ENCODE measurements at places on chromosomes 7 and 10.

DNA sequence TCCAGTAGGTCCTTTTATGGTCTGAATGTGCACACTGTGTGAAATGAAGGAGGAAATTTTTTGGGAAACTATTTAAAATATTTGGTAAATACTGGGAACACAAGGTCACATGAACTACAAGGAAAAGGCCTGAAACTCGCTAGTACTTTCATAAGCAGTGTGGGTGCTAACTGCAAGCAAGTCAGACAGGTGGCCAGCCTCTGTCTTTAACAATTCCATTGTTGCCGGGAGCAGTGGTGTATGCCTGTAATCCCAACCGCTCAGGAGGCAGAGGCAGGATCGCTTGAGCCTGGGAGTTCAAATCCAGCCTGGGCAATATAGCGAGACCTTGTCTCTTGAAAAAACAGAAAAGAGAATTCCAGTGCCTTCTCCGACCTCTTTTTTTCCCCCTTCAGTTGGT is 37.5 kb downstream of the SMURF1 start:
- no peak for DNase-seq

- no peak for DNase-seq
Observed at GRCh38 chr10:132563485-132564248, 26.1 kb downstream of the INPP5A start.

- no peak for DNase-seq
Observed at GRCh38 chr10:62990126-62990525, 143.0 kb upstream of the NRBF2 start.

- no peak for DNase-seq
Observed at GRCh38 chr7:53806119-53806518, 736.1 kb upstream of the VSTM2A start.

- DNase-seq, result no peak
Observed at GRCh38 chr7:18361756-18362155, 133.8 kb upstream of the HDAC9 start.

DNA sequence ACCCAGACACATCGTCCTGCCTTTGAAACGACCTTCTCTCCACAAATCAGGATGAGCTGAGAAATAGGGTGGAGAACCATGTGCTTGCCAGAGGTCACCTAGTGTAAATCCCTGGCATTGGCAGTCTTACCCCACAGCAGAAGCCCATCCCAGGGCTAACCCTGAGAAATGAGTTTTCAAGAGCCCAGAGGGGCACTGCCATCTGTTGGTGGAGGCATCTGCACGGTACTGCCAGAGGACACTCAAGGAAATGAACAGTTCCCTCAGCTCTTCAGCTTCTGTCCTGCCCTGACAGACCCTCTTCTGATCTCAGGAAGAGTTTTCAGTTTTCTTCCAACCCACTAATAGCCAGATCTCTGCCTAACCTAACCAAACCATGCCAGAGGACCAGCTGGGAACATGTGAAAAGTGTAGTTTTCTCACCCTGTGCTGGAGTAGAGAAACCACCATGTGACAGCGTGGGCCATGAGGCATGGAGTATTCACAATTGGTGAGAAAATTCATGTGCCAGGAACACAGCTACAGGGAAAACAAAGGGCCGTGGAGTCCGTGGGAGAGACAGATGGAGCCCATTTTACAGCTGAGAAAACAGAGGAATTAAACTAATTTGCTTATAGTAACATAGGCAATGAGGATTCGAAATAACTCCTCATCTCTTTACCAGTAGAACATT is 37.7 kb upstream of the ITPRID1 start:
- DNase-seq, result no peak

- no peak for DNase-seq
Observed at GRCh38 chr7:5635461-5636445, 145.7 kb downstream of the RNF216 start.

DNA sequence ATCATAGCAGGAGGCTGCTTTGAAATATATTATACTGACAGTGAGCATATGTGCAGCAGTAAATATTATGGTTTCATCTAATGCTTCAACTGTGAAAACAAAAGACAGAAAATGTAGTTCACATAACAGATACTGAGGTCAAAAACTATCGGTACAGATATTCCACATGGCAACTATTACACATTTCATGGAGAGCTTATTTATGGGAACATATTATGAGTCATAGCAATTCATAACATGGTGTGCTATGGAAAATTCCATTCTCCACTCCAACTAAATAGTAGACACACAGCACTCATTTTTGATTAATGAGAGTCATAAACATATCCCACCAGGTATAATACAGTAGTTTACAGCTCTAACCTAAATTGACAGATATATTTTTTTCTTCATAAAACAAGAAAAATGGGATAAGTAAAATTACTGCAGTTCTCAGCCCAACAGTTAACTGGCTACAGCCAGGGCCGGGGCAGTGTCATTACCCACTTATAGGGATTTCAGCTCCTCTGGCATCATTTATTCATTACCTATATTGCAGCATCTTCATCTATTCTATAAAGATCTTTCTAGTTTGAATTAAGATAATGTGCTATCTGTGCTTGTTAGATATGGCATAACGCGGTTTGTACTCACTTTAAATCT is 475.6 kb upstream of the KLF6 start:
- DNase-seq, result no peak

- DNase-seq, result no peak
Observed at GRCh38 chr10:34737772-34738169, 77.3 kb downstream of the PARD3 start.

GRCh38 chr10:51076299-51076841 is 2.1 kb downstream of the PRKG1 start:
- DNase-seq, result no peak

DNA sequence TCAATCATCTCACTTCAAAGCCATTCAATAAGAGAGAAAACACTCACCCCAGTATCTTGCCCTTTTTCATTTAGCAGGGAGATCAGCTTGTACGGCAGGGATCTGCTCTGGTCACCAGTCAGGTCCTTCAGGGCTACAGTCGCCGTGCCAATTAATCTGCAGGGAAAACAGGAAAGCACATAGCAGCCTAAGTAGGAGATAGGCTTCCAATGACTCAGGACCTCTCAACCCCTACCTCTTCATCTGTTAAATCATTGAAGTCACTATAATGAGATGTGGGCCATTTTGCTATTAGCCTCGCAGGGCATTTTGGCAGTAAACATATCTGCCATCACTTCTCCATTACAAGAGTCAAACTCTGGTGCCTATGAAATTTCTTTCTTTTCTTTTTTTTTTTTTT is 50.8 kb downstream of the MYOF start:
- DNase-seq, result no peak

DNA sequence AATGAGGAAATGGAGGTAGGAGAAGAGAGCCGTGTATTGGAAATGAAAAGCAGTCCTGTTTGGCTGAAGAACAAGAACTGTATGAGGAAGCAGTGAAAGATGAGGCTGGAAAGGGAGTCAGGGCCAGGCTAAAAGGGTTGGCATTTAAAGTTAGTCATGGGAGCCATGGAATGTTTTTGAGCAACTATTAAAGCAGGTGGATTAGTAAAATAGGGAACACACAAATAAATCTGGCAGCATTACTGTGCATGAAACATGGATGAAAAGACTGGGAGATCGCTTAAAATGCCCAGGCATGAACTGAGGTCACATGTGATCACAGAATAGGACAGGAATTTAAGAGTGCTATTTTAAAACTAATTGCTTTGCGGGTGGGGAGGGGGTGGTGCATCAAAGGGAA is 1.4 kb upstream of the IFRD1 start:
- no peak for DNase-seq

- DNase-seq, result no peak
Observed at GRCh38 chr10:88764110-88764509, 4.3 kb downstream of the LIPN start.

DNA sequence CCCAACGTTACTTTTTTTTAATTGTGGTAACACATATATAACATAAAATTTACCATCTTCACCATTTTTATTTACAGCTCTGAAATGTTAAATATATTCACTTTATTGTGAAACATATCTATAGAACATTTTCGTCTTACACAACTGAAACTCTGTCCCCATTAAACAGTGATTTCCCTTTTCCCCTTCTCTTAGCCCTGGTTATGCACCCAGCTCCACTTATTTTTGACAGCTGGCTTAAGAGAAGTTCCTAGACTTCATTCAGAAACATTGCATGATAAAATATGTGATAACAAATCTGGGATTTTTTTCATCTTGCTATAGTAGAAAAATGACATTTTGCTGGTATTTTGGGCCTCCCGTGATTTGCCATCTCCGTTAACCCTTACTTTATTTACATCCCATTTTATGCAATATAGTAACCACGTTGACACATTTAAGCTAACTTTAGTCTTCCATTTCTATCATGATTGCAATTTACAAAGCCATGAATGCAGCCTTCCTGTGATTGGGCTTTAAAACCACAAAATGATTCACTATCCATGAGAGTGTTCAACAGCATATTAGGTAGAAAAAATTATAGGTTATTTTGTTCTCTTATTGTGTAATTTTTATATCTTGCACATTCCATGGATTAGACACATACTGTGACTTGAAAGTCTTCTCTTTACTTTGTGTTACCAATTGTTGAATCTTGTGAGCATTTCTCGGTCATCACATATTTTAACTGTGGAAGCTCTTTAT is 139.6 kb downstream of the SND1 start:
- DNase-seq, result no peak

- no peak for DNase-seq
Observed at GRCh38 chr10:35940141-35941041, 298.3 kb upstream of the FZD8 start.

DNA sequence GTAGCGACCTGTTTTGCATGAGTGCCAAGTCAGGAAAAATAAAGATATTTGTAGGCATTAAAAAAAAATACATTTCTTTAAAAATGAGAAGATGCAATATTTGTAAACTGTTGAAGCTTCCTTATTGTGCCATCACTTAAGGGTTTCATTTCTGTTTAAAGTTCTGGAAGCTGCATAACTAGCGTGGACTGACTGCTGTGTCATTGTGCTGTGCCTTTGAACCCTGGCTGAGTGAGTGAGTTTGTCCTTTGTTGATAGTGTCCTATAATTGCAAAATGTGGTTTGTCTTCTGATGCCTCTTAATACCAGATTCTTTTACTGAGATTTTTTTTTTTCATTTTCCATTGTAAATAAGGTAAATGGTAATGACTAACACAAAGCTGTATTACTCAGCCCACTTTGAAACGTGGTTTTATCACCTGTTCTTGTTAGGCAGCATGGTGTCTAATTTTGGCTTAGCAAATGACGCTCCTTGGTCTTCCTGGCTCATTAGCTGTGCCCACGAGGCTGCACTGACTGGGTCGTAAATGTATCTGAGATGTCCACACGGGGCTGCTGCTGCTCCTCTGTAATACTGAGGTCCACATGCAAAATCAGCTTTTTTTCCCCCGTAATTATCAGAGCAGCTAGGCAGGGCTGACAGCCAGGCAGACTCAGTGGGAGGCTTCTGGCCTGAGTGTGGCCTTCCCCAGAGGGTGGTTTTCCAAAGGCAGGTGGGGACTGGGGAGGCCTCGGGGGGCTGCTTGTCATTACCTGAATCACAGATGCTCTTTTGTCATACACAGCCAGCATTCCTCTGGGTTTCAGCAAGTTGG is 14.8 kb downstream of the ZSCAN25 start:
- DNase-seq, result no peak

- DNase-seq, result no peak
Observed at GRCh38 chr10:114181971-114182370, 2.8 kb downstream of the TDRD1 start.

GRCh38 chr7:158325530-158326381 is 261.9 kb downstream of the PTPRN2 start:
- no peak for DNase-seq

DNA sequence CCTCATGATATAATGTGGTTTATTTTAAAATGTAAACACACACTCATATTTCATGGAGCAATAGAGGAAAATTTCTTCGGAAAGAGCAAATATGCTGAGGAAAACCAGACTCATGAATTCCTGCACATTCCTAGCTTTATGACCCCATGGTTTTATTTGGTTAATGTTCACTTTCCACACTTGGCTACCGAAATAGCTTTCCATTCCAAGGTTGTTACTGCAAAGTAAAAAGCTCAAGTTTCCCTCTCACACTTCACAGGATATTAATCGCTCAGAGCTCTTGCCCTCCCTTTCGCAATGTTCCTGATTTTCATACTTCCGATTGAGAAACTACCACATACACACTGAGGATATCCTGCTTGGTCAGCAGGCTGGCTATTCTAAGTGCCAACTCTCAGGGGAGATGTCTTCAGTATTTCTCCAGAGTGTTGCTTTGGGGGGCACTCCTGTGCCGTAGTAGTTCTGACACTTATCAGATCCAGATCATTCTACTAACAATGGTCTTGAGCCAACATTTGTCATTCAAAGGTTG is 77.5 kb upstream of the STEAP1B start:
- no peak for DNase-seq

GRCh38 chr7:44824894-44825526 is 22.9 kb downstream of the H2AZ2 start:
- no peak for DNase-seq

DNA sequence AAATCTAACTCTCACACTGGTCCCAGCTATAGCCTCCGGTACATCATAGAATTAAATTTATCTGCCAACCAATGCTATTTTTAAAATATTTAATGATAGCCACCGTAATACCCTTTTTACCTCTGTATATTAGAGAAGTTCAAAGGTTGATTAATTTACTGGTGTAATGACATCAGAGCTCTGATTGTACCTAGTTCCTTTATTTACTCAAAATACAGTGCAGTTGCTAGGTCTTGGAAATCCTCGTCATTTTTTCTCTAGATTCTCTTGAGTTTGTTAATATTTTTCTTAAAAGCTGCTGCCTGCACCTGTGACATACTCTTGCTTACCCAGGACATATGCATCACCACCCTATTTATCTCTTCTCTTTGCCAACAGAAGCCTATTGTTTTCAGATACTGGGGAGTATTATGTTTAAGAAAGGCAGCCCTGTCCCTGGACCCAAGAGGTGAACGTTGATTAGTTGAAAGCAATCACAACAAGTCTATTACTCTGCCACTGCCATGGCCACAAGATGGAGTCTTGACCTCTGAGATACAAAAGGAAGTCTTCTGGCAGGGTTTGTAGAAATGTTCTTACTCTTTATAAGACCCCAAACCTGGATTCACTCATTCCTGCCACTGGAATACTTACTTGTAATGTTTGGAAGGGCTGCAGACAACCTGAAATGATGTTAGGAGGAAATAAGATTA is 25.6 kb upstream of the TMEM26 start:
- DNase-seq, result no peak

GRCh38 chr7:142788303-142789289 is 17.8 kb downstream of the PRSS2 start:
- no peak for DNase-seq

GRCh38 chr7:105916603-105917002 is 40.2 kb upstream of the ATXN7L1 start:
- DNase-seq, result no peak

Measured in stimulated activated CD4-positive, alpha-beta T cell treated with anti-CD3 and anti-CD28 coated beads, TNF-alpha, amount 100 ng/mL, for 48 hours (primary cell).